ENCODE measurements at places on chromosomes 3 and 15.

DNA sequence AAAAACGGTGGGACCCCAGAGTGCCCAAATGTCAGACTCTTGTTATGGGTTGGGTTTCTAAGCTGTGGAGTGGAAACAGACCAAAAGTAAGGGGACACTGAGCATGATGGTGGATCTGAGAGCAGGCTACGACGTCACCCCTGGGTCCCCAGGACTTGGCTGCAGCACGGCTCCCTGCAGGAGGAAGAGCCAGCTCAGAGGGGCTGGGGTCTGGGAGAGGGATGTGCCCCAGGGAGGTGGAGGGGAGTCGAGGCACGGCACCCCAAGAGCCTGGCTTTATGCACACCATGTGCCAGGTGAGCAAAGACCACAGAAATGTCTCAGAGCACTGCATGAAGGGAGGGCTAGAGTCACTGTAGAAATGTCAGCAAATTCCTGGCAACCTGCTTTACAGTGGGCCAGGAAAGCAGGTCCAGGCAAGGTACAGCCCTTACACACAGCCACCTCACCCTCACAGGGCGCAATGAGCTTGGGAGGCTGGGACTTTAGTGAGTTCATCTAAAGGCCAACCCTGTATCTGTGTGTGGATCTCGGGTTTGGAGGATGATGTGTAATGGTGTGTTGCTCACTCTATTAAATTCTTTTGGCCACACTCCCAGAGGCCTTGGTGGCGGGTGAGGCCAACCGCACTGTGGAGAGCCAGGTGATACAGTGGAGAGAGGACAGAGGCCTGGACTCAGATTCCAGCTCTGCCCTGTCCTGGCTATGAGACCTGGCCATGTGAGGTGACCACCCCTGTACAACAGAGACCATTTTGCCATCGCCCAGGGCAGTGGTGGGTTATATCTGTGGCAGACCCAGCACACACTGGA, 14.1 kb downstream of the CTSH start:
- peak; percentile 85 for DNase-seq

GRCh38 chr3:44418549-44418948, 58.9 kb downstream of the ZNF445 start:
- DNase-seq: no peak

GRCh38 chr3:128476659-128477058, 10.0 kb upstream of the DNAJB8 start:
- DNase-seq: no peak

DNA sequence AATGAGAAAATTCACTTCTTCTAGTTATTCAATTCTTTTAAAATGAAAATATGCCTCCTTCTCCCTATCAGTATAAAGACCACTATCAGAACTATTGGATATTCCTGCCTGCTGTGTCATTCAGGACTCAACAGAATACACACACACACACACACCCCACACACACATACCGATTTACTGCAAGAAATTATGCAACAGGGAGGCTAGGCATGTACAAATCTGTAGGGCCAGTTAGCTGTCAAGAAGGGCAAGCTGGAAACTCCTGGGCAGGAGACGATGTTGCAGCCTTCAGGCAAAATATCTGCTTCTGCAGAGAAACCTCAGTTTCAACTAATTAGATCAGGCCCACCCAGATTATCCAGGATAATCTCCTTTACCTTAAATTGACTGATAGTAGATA, 13.9 kb upstream of the RYR3 start:
- no peak for DNase-seq

All from fibroblast of skin of abdomen (primary cell).